Subcutaneous adipose tissue (tissue), 4 donors: ENCODE measurements at places on chromosomes 1 and 21. TPM values are rescaled to one million over a fixed set of nuclear protein-coding genes. Genes with fewer than 3 reads are reported as not detected.

Gene MTF1
- total RNA-seq, result 6.7 TPM

Gene BGLAP
- total RNA-seq, result 0.94 TPM

Gene PRR9
- total RNA-seq, result not detected

Gene SFN
- not detected for total RNA-seq

Gene APCS
- not detected for total RNA-seq

Gene SPATA17
- total RNA-seq, result not detected

Gene ZNF697
- total RNA-seq, result 12.7 TPM

Gene LAPTM5
- total RNA-seq, result 44.5 TPM

Gene GPR37L1
- not detected for total RNA-seq

Gene S100A12
- total RNA-seq, result 6.8 TPM

Gene RAVER2
- 9.5 TPM for total RNA-seq

Gene PTBP2
- 87.1 TPM for total RNA-seq

Gene PTGFRN
- total RNA-seq, result 16.1 TPM

Gene HMGCL
- total RNA-seq, result 66.1 TPM

Gene IGSF9
- not detected for total RNA-seq
